ENCODE measurements at places on chromosomes 12 and 14. TPM values are rescaled to one million over a fixed set of nuclear protein-coding genes. Genes with fewer than 3 reads are reported as not detected.

DNA sequence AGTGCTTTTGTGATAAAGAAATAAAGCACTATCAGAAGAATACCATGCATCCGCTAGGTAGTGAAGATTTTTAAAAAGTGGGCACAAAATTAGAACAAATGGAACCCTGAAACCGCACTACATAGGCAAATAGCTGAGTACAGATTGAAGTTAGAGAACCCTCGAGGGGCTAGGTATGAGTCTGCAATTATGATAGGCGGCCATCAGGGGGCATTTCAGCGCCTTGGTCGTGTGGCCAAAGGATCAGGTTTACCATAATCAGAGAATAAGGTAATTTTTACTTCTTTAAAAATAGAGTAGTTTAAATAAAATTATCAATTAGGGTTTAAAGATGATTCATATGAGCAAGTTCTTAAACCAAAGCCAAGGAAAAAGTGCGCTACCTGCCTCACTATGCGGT is 129.8 kb downstream of the TMX1 start:
- DNase-seq = no peak

Gene EID3
- 11.7 TPM for total RNA-seq

GRCh38 chr12:124491310-124491709 is 76.1 kb downstream of the NCOR2 start:
- DNase-seq = no peak

Gene KCNH3
- 3.5 TPM for total RNA-seq

DNA sequence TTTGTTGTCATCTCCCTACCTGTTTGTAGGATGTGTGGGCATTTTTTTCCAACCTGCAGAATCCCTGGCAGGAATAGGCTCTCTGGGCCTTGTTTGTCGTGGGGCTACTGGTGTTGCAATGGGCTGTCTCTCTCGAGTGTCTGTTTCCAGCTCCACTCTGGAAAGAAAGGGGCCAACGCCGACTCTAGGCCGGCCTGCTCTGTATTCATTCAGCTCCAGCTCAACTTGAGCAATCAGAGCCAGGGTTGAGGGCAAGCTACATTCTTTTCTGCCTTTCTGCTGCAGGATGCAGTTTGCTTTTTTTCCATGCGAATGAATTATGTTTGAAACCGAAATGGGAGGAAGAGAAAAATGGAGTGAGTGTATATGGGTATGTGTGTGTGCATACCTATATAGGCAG is 2.3 kb downstream of the JDP2 start:
- DNase-seq = no peak

GRCh38 chr12:31477687-31478086 is 113.2 kb downstream of the DENND5B start:
- no peak for DNase-seq

Data from CD8-positive, alpha-beta T cell (primary cell).